ENCODE measurements at places on chromosomes 16 and 17.
A peak's percentile ranks its signal among the peaks of the same experiment; 100 is the strongest.

GRCh38 chr16:15521758-15522509 is 87.5 kb downstream of the BMERB1 start:
- peak; percentile 75 for DNase-seq

GRCh38 chr17:36994438-36994837 is 45.7 kb downstream of the AATF start:
- DNase-seq: no peak

DNA sequence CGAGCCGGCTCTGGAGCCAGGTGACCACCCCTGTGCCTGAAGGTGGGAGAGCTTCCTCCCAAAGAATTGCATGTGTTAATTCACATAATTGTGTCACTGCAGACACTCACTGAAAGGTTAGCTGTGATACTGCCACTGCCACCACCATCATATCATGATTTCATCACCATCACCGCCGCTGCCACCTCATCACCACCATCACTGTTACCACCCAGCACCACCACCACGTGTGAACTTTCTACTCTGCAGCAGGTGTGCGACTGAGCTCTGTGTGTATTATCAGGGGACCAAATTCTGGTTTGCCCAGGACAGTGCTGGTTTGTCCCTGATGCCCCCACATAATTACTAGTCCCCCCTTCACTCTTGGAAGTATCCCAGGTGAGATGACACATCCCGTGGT is 15.2 kb downstream of the BCAR1 start:
- DNase-seq: no peak

DNA sequence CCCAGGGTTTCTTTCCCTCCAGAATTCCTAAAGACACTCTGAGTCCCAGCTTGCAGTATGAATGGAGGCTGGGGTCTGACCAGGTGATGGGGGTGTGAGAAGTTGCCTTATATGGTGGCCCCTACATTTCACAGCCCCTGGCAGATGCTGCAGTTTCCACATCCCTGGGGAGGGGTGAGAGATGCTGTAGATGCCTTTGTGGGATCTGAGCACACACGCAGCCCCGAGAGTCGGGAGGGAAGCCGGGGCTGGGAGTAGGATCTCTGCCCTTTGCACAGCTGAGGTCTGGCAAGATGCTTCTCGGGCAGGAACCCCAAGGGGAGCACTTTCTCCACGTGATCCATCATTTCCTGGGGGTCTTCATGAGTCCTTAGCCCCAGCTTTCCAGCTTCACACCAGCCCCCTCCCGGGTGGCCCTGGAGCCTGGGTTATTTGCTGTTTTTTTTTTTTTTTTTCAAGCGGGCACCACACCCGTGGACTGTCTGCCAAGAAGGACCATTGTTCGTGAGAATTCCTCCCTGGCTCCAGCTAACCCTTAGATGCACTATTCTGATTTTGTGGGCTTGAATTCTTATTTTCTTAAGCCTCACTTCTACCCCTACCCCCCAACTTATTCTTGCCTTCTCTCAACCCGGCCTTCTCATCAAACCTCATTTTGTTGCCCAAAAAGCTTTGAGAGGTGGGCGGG is 50.6 kb downstream of the NTN1 start:
- no peak for DNase-seq

DNA sequence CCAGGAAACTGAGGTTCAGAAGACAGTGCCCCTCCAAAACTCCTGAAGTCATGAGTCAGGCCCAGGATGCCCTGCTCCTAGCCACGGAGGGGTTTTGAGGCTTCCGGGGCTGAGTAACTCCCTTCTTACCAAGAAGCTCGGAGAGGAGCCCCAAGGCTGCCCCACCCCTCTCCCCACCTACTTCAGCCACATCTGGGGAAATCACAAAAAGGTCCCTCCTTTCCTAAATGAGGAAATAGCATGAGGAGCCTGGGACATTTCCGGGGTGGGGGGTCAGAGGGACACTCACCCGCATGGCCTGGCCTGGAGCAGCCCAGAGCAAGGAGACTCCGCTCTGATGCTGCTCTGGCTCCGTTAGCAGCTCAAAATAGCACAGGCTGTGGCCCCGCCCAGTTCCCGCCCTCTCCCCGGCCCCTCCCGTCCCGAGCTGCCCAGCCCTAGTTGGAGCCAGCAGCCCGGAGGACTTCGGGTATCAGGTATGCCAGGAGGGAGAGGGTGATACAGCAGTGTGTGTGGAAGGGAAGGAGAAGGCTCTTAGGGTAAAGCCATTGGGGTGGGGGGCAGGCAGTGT is 40.1 kb downstream of the MYO18A start:
- DNase-seq: peak; percentile 63

GRCh38 chr16:82043680-82044584 is 8.9 kb downstream of the HSD17B2 start:
- DNase-seq: no peak

GRCh38 chr17:60049936-60050335 is 28.8 kb downstream of the HEATR6 start:
- no peak for DNase-seq

DNA sequence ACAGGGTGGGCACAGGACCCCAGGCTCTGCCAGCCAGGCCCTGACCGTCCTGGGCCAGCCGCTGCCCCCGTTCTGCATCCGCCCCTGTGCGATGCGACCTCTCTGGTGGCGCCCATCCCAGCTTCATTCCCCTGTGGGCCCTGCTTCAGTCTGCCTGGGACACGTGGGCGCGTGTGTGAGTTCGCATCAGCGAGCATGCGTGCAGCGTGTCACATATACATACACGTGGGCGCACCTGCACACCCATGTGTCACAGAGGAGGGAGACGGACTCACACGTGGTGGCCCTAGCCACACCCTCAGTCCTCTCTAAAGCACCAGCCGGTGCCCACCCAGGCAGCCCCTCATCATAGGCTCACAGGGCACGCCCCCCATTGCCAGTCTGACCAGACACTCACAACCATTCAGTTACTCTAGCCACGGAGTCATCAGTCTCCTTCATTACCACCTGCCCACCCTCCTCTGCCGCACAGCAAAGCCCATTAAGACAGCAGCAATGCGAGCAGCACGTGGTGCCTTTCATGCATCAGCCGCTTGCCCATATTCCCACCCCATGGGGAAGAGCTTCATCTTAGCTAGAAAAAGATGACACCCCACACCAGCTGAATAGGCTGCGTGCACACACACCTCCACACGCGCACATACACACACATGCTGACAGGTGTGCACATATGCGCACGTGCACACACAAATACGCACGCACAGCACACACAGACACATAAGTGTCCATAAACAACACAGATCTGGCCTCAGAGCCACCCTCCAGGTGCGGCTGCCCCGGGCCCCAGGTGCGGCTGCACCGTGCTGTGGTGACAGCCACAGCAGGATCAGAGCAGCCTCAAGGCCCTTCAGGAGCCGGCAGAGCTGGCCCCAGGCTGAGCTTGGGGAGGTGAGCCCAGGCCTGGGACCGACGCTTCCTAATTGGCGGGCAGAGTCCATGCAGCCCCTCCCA is 9.5 kb upstream of the CDH15 start:
- DNase-seq: no peak

- DNase-seq: peak; percentile 65
These were observed 716 bp downstream of the TK1 start for GRCh38 chr17:78185981-78186691.

GRCh38 chr17:67221062-67221998 is 23.7 kb downstream of the HELZ start:
- DNase-seq: peak; percentile 85

- DNase-seq: peak; percentile 65
These were observed 743 bp upstream of the ARMC7 start for GRCh38 chr17:75109046-75109406.

DNA sequence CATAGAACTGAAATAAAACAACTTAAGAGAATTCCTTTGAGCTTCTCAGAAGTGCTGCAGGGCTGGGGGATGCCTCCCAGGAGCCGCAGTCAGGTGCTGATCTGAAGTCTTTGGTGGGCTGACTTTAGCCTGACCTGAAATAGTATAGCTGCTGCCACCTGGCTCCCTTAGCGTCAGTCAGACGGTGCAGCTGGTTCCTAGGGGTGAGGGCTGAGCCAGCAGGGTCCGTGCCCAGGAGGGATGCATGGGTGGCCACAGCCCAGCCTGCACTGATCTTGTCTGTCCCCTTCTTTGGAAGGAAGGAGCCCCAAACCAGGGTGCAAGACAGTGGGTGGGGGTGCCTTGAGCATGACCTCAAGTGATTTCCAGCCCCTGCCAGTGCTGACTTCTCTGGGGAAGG is 11.5 kb downstream of the MAPT start:
- no peak for DNase-seq

DNA sequence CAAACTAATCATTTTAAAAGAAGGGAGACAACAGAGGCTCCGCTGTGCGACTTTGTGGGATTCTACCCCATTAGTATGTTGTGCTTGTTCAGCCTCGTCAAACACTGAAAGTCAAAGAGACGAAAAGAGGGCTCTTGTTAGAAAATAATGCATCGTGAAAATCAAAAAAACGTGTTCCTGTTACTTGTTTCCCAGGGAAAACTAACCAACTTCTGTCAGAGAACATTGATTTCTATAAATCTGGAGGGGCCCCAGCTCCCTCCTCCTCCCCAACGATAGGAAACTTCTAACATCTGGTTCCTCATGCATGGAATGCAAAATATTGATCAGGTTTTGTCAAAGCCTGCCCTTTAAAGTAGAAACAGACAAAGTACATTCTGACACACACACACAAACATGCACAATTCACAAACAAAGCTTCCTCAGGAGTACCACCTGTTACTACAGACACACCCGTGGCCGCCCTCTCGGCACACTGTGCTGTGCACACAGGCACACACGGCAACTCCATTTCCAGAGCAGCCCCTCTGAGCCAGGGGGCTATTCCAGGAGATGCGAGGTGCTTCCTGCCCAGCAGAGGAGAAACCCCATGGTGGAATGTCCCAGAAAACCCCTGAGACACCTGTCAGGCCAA is 151.3 kb downstream of the ZFHX3 start:
- no peak for DNase-seq

- DNase-seq: no peak
These were observed 6.5 kb downstream of the EME1 start for GRCh38 chr17:50379351-50380132.

DNA sequence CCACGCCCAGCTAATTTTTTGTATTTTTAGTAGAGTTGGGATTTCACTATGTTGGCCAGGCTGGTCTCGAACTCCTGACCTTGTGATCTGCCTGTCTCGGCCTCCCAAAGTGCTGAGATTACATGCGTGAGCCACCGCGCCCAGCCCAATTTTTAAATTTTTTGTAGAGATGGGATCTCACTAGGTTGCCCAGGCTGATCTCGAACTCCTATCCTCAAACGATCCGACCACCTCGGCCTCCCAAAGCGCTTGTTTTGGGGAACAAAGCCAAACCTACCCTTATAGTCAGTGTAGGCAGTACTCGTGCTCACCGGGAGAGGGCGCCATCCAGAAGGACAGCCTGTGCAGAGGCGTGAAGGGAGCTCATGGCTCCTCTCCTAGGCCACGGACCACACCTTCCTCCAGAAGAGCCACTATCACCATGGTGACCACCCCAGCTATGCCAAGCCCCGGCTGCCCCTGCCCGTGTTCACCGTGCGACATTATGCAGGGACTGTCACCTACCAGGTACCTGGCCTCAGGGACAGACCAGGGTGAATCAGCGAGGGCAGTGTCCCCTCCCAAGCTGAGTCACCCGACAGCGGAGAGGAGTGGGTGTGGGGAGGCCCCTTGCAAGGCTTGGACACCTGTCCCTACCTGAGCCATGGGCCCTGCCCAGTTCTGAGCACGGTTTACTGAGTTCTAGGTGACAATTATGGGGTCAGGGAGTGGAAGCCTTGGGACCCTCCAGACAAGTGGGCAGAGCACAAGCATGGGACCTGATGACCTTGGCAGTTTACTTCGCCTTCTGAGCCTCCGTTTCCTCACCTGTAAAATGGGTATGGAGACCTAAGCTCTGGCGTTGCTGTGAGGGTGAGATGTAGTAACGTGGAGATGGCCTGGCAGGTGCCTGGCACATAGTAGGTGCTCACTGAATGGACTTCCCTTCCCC is 13.7 kb downstream of the MYO15B start:
- peak; percentile 71 for DNase-seq

DNA sequence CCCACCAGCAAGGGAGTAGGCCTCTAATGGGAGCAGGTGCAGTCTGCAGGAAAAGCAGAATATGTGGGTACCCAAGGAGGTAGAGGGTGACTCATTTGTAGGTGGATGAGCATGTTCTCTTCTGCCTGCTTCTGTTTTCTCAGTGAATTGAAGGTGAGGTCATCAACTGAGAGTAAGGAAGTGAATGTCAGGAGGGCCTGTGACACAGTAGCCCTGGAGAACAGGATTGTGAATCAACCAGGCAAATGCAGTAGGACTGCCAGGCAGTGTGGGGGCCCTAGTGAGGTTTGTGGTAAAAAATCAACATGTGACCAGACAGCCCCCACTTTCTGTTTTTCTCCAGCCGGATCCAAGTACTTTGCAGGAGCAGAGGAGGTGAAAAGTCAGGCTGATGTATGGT is 150.5 kb upstream of the SOX9 start:
- DNase-seq: no peak

DNA sequence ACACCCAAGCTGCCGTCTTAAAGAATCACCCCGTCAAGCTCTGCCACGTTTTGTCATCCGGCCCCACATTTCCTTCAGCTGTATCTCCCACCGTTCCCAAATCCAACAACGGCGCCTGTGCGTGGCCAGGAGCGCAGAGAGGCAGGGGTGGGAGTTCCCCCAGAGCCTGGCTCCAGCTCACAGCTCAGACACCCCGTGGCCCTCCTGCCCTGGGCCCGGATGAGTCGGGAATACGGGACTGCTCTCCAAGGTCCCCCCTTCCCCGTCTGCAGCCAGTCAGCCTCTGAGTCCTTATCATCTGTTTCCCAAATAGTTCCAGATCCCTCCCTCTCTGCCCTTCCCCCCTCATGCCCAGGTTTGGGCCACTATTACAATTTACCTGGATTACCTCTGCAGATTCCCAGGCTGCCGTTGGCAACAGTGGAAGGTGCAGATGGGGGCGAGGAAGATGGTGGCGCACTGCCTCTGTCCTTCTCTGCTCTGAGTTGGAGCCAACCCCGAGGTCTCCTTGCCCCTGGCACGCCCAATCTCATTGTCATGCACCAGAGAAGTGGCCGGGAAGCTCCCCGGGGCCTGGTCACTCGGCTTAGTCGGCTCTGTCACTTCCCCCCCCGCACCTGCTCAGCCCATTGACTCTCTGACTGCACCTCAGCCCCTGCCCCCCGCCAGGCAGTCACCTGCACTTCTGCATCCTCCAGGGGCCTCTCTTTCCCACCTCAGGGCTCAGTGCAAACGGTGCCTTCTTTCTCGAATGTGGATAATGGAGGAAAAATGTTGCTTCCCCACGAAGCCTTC is 18.3 kb upstream of the RPTOR start:
- no peak for DNase-seq

GRCh38 chr16:82807311-82807710 is 180.5 kb downstream of the CDH13 start:
- no peak for DNase-seq

DNA sequence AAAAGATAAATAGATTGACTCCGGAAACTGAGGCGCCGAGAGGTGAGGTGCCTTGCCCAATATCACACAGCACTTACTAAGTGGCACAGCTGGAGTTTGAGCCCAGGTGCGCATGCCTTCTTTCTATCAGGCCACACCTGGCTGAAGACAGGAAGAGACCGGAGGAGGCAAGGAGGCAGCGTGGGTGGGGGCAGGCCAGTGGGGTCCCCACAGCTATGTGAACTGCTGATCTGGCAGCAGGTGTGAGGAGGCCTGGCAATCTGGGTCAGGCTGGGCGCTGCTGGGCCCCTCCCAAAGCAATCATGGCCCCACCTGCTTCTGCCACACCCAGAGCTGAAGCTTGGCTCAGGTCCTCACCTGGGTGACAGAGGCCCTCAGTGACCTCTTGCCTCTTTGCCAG is 1.9 kb upstream of the GDPD3 start:
- DNase-seq: no peak

GRCh38 chr17:54887787-54888186 is 12.9 kb upstream of the TOM1L1 start:
- no peak for DNase-seq

- no peak for DNase-seq
These were observed 227.3 kb downstream of the CCDC182 start for GRCh38 chr17:57517632-57518456.

- no peak for DNase-seq
These were observed 22.4 kb downstream of the SREBF1 start for GRCh38 chr17:17814162-17815061.

Data from common myeloid progenitor, CD34-positive (primary cell).